ENCODE measurements at places on chromosomes 2 and 18.

- DNase-seq: no peak
Observed at GRCh38 chr2:112584891-112585250, 462 bp downstream of the CHCHD5 start.

DNA sequence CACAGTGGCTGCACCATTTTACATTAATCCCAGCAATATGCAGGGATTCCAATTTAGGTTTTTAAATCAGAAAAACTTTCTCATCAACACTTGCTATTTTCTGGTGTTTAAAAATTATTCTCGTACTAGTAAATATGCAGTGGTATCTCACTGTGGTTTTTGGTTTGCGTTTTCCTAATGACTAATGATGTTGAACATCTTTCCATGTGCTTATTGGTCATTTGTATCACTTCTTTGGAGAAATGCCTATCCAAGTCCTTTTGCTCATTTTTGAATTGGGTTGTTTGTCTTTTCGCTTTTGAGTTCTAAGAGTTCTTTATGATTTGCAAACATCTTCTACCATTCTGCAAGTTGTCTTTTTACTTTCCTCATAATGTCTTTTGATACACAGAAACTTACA lies 62.1 kb upstream of the TCF7L1 start:
- no peak for DNase-seq

GRCh38 chr2:97931858-97932225 lies 63.9 kb downstream of the TMEM131 start:
- no peak for DNase-seq

DNA sequence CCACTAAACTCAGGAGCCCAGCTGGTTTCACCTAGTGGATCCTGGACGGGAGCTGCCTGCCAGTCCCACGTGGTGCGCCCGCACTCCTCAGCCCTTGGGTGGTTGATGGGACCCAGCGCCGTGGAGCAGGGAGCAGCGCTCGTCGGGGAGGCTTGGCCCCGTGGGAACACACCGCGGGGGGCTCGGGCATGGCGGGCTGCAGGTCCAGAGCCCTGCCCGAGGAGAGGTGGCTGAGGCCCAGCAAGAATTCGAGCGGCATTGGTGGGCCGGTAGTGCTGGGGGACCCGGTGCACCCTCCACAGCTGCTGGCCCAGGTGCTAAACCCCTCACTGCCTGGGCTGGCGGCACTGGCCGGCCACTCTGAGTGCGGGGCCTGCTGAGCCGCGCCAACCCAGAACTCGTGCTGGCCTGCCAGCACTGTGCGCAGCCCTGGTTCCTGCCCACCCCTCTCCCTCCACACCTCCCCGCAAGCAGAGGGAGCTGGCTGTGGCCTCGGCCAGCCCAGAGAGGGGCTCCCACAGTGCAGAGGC lies 137.3 kb downstream of the TRIB2 start:
- no peak for DNase-seq

DNA sequence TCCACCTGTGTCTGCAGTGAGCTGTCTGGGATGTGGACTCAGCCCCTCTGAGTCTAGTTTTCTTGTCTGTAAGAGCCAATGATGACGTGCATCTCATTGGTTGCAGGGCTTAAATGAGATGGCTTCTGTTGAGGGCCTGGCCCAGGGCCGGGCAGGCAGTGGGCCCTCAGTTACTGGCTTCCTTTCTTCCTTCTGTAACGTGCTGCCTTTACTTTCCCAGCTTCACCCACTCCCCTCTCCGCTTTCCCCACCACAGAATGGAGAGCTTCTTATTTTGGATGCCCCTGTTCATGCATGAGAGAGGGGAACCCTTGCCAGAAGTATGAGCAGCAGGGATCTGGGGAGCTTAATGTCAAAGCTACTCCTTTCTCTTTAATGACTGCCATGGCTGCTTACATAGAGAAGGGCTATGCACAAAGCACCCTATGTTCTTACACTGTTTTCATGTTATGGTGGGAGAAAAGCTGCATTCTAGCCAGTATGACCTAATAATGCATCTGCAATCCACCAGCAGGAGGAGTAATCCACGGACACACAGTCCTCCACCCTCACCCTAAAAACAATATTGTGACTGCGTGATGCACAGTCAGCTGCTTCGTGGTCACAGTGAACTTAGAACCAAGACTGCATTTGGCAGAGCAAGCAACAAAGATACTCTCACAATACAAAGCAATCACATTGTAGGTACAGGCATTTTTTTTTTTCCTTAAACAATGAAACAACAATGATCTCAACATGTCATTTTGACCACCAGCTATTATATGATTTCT lies 37.2 kb downstream of the CREG2 start:
- DNase-seq: no peak

DNA sequence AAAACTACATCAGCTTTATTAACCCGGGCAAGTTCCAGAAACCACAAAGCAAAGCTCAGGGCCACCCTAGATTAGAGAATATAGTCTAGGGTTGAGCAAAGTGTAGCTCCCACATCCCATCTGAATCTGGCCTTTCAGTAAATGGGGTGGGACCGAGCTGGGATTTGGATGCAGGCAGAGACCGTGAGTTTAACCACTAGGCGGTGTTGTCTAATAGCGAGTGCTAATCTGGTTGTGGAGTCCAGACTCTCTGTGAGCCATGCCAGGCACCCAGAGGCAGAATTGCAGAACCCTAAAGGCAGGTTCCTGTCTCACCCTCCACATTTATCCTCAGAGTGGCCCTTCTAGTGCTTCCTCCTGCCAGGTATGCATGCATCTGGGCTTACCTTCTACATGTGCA lies 435.9 kb downstream of the TSN start:
- no peak for DNase-seq

DNA sequence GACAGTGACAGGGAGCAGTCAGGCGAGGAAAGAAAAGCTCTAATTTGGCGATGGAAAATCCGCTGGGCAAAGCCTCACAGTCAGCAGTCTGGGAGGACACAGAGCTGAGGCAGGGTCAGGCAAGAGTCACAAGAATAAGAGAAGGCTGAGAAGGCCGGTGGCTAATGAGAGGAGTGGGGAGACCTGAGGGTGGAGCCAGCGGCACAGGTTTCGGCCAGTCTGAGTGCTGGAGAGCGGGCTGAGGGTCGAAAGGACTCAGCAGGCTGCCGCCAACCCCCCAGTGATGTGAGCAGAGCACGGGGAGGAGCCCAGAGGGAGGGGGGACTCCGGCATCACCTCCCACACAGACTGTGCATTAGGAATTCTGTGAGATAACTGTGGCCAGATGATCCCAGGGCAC lies 500.6 kb upstream of the MYT1L start:
- DNase-seq: no peak

GRCh38 chr18:36298126-36298741 lies 721 bp downstream of the FHOD3 start:
- no peak for DNase-seq

DNA sequence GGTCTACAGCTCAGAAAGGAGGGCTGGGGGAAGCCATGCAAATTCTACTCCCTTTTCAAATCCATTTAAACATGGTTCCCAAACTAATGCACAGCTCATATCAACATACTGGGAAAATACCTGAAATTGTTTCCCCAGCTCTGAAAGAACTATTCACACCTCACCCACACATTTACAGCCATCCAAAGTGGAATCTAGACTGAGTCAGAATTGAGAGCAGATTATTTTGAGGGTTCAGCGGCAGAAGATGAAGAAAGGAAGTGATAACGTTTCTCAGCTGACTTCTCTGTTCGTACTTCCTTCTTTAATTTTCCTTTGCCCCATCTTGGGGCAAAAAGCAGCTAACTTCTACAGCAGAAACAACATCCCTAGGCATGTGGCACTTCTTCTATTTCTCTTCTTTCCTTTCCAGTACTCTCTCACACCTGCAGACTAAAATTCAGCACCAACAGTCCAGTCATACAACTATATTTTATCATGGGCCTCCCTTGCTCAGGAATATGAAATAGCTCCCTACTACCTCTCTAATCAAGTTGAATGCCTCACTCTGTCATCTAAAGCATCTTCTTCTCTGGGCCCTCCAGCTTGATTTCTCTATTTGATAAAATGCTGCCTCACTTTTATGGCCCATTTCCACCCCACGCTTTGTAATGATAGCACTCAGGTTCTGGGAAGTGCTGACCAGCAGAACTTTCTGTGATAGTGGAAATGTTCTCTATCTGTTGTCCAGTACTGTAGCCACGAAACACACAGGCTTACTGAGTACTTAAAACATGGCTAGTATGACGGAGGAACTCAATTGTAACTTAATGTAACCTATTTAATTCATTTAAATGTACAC lies 35.9 kb downstream of the ARHGAP25 start:
- DNase-seq: no peak

GRCh38 chr2:189439342-189439741 lies 1.9 kb upstream of the WDR75 start:
- DNase-seq: no peak

GRCh38 chr18:37425222-37425621 lies 140.4 kb downstream of the CELF4 start:
- DNase-seq: no peak

GRCh38 chr18:55856679-55857078 lies 268.7 kb upstream of the TCF4 start:
- no peak for DNase-seq

- no peak for DNase-seq
Observed at GRCh38 chr2:127887082-127887775, 1.5 kb upstream of the AMMECR1L start.

DNA sequence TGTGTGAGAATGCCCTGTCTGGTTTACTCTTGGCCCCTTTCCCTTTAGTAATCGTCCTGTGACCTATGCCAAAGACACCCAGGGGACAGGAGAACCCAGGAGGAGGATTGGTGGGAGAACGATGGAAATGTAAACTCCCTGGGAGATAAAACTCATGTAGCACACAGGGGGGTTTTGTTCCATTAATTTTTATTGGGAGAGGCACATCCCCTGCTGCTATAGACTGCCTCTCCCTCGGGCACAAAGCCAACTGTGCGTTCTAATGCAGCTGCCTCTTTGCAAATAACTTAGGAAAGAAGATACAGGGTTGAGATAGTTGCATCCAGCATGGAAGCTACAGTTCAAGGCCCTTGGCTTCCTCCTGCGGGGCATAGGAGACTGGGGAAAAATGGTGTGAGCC lies 489.6 kb downstream of the SLC4A3 start:
- DNase-seq: no peak

DNA sequence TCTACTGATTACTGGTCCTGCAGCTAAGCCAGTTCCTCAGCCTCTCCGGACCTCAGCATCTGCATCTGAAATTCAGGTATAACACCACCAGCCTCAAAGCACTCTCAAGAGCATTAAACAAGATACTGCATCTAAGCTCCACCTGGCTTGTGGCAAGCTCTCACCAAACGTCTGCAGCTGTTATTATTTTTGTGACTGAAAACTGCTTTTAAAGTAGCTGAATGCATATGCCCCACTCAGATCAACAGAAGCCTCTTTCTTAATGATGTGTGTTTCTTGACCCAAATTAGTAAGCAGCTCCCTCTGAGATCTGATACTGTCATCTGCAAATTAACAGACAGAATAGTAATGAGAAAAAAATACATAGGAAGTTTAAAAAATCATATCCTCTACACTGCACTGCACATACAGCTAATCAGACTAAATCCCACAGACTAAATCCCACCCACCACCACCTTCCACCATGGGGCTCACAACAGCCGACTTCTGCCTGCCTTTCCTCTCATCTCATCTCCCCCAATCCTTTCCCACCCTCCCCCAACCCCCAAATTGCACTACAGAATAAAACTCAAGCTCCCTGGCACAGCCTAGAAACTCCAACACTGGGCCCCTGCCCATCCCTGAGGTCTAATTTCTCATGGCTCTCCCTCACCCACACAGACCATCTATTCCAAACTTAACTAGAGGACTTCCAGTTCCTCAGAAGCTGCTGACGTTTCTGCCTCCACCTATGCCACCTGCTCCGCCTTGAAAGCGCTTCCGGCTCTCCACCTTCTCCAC lies 52.9 kb downstream of the TMEM163 start:
- DNase-seq: no peak

DNA sequence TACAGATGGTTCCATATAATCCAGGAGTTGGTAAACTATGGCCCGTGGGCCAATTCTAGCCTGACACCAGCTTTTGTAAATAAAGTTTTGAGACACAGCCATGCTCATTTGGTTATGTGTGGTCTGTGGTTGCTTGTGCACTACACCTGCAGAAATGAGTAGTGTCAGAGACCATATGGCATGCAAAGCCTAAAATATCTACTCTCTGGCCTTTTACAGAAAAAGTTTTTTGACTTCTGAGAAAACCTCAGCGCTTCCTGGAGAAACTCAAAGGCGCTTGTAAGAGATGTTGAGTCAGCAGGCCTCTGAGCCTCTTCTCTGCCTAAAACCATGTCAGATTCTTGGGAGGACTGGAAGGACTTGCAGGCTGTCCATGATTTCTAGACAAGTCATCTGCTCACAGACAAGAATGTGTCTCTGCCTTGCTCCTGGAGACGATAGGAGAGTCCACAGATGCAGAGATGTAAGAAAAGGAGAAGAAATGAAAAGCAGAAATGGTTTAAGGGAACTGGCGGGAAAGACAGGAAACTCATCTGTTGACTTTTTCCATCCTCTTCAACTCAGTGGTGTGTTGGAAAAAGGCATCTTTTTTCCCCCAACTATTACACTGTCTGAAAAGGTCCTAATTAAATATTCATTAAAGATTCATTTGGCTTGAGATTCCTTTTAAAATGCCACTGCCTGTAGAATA lies 5.2 kb downstream of the TTC39C start:
- DNase-seq: peak; percentile 23

- no peak for DNase-seq
Observed at GRCh38 chr2:238387332-238387731, 39.4 kb upstream of the ASB1 start.

- DNase-seq: no peak
Observed at GRCh38 chr18:59551902-59552635, 145.2 kb downstream of the CCBE1 start.

GRCh38 chr18:59388817-59389216 lies 29.8 kb upstream of the LMAN1 start:
- no peak for DNase-seq

DNA sequence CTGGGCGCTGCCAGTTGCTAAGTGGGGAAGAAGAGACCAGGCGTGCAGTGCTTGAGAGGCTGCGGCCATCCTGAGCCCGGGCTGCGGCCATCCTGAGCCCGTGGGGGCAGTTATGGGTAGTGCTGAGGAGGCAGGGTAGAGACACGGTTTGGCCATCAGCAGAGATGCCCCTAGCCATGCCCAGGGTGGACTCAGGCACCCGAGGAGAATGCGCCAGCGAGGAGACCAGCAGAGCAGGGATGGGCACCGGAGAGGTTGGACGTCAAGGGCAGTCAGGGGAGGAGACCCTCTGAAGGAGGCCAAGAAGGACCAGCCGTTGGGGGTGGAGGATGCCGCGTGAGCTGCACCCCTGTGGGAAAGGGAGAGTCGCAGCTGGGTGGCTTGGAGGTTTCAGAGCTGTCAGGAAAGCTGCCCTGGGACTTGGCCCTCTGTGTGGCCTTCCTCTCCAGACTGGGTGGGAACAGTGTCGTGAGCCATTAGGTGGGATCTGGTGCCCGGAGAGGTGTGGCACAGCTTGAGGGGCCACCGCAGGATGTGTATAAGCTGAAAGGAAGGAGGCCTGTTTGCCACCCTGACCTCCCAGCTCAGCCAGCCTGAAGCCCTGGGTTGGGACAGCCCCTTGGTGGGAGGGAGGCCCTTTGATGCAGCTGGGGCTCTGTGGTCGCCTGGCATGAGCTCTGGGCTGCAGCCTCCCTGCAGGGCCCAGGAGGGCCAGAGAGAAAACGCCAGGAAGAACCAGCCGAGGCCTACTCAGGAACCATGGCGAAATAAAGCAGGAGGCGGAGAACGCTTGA lies 56.0 kb downstream of the SH3BP4 start:
- DNase-seq: no peak

Measured in T-helper 9 cell (primary cell).